ENCODE measurements at places on chromosomes 2 and 18.

- no peak for DNase-seq
Measured at GRCh38 chr2:43491065-43491639, 104.7 kb downstream of the THADA start.

GRCh38 chr2:191977754-191978153, 130.9 kb upstream of the CAVIN2 start:
- DNase-seq = no peak

- no peak for DNase-seq
Measured at GRCh38 chr2:5841126-5841525, 148.9 kb downstream of the SOX11 start.

DNA sequence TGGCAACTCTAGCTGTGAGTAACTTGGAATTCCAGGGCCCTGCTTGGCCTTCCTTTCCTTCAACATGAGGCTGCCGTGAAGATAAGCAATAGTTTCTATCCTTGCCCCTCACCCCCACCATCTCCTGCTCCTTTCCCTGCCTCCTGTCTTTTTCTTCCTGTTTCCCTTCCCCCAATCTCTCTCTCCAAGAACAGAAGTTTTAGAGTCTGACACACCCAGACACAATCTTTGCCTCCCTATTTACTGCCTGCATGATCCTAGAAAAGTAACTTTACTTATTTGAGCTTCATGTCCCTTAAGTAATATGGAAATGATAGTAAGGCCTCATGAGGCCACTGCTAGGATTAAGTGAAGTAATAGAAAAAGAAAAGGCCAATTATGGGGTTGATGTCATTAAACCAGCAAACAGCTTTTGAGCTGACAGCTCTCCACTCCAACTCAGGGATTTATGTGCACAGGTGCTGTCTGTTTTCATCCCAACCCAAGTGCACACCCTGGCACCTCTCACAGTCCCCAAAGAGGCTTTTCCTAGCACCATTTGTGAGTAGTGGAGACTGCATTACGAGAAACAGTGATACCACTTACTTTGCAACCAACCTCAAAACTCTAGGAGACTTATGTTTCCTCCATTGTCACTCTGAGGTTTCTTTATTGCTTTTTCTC, 123.7 kb upstream of the SIX3 start:
- DNase-seq = no peak

GRCh38 chr18:69968039-69968438, 20.4 kb upstream of the CD226 start:
- no peak for DNase-seq

GRCh38 chr18:2522112-2522511, 49.2 kb downstream of the METTL4 start:
- DNase-seq = no peak

DNA sequence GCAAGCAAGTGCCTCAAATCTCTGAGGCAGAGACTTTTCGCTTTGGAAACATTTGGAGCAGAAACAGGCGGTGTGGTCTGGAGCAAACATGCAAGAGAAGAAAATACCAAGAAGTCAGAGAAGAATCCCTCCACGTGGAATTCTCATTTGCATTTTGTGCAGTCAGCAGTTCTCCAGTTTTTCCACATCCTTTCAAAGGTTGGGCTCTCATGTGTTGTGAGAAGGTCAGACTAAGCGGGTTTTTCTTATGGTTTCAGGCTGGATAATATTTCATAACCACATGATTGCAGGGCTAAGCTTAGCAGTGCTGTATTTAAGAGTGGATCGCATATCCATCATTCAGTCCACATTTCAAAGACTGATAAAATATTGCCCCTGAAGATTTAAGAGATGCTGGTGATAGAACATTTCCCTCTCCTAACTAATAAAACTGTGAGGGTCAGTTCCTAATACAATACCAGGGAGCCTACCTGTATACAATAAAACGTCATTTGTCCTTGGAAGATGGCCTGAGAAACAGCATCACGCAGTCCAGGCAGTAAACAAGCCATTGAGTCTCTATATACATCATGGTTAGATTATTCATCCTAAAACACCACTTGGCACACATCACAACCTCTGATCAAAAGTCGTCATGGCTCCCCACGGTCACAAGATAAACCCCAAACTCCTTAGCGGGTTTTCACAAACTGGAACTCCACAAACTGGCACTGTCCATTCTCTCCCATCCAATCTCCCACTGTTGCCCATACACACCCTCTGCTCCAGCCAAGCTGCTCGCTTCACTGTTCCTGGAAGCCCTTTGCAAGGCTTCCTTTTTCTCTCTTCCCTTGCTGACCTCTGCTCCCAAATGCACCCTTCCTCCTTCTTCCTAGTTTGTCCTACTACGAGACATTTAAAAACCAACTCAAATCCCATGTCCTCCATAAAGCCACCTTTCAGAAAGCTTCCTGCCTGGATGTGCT, 31.5 kb downstream of the ANKRD44 start:
- DNase-seq = no peak

DNA sequence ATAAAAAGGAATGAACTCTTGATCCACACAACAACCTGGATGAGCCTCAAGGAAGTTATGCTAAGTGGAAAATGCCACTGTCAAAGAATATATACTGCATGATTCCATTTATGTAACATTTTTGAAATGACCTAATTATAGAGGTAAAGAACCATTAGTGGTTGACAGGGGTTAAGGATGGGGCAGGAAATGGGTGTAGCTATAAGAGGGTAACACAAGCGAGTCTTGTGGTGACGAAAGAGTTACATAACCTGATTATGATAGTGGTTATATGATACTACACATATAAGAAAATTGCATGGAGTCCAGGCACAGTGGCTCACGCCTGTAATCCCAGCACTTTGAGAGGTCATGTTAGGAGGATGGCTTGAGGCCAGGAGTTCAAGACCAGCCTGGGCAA, 346.6 kb upstream of the PKDCC start:
- DNase-seq = no peak

DNA sequence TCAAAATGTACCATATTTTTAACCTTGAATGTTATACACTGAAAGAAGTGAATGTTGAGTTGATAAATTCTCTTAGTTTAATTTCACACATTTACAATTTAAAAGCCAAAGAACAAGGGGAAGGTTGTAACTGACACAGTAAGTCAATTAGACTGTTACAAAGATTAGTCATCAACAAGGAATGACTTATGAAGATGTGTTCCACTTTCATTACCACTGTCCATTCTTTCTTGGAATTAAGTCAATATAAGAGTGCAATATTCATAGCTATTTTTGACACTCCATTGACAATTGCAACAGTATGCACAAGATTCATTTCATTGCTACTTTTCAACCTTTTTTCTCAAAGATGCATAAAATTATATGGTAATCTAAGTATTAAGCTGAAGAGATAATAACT, 291.3 kb downstream of the RIT2 start:
- no peak for DNase-seq

GRCh38 chr2:68238955-68239822, 13.1 kb downstream of the PPP3R1 start:
- DNase-seq = no peak

Data from activated CD8-positive, alpha-beta memory T cell treated with anti-CD3 and anti-CD28 coated beads for 1 hour (primary cell).